Articular chondrocyte of knee joint (primary cell): ENCODE measurements at places on chromosomes 3 and 15. TPM values are rescaled to one million over a fixed set of nuclear protein-coding genes. Genes with fewer than 3 reads are reported as not detected.

The CADPS gene
- total RNA-seq, result under 0.01 TPM in 1 of 2 replicates, not detected in the other

The TMEM44 gene
- 13.9 and 15.7 TPM in 2 replicates for total RNA-seq

The TRAT1 gene
- total RNA-seq, result not detected in 2 replicates

The UNC13C gene
- total RNA-seq, result not detected in 2 replicates

The RAD51 gene
- 2.4 and 4.8 TPM in 2 replicates for total RNA-seq

The TLR9 gene
- 0.13 TPM in 1 of 2 replicates, not detected in the other for total RNA-seq

The DYNLT2B gene
- total RNA-seq, result 11.5 and 18.6 TPM in 2 replicates

The CLDN18 gene
- under 0.01 TPM in 1 of 2 replicates, not detected in the other for total RNA-seq

The CCR4 gene
- total RNA-seq, result not detected in 2 replicates

The C3orf80 gene
- 0.13 and 0.32 TPM in 2 replicates for total RNA-seq

The LRRK1 gene
- total RNA-seq, result 15.5 and 16.2 TPM in 2 replicates

The ABHD2 gene
- total RNA-seq, result 124 and 169 TPM in 2 replicates

The LRRIQ4 gene
- total RNA-seq, result under 0.01 TPM in 1 of 2 replicates, not detected in the other

The CAND2 gene
- total RNA-seq, result 6.7 and 6.9 TPM in 2 replicates

The IL17RE gene
- 1.1 and 1.4 TPM in 2 replicates for total RNA-seq

The LAMB2 gene
- 276 and 322 TPM in 2 replicates for total RNA-seq

The KLHL6 gene
- total RNA-seq, result under 0.01 TPM in 1 of 2 replicates, not detected in the other

The PRR23A gene
- total RNA-seq, result not detected in 2 replicates

The EID1 gene
- 269 and 271 TPM in 2 replicates for total RNA-seq

The MKRN2 gene
- total RNA-seq, result 40.2 and 44.4 TPM in 2 replicates

The TRIM59 gene
- 42.9 and 52.5 TPM in 2 replicates for total RNA-seq

The BCL2A1 gene
- 0.43 and 1.7 TPM in 2 replicates for total RNA-seq

The RTP3 gene
- not detected in 2 replicates for total RNA-seq

The CCR8 gene
- total RNA-seq, result not detected in 2 replicates

The CPLX3 gene
- not detected in 2 replicates for total RNA-seq

The C3orf85 gene
- not detected in 2 replicates for total RNA-seq

The DNAH12 gene
- total RNA-seq, result 0.13 and 0.43 TPM in 2 replicates

The FSTL1 gene
- 2,986 and 3,294 TPM in 2 replicates for total RNA-seq

The GOLGA6A gene
- total RNA-seq, result 0.11 and 0.13 TPM in 2 replicates

The IGSF11 gene
- total RNA-seq, result 0.11 TPM in 1 of 2 replicates, not detected in the other

The AADACL2 gene
- total RNA-seq, result not detected in 2 replicates
